ENCODE measurements at places on chromosomes 1 and 21.

DNA sequence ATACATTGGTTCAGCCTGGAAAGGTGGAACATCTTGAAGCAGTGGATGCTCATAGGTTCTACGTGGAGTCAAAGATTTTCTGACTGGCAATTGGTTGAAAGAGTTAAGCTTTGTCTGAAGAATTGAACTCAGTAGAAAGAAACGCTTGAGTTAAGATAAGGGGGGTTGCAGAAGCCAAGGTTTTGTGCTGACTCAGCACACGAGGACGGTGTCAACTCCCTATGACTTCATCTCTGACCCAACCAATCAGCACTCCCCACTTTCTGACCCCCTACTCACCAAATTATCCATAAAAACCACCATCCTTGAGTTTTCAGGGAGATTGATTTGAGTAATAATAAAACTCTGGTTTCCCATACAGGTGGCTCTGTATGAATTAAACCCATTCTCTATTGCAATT lies 2.5 kb upstream of the PINK1 start:
- no peak for DNase-seq

DNA sequence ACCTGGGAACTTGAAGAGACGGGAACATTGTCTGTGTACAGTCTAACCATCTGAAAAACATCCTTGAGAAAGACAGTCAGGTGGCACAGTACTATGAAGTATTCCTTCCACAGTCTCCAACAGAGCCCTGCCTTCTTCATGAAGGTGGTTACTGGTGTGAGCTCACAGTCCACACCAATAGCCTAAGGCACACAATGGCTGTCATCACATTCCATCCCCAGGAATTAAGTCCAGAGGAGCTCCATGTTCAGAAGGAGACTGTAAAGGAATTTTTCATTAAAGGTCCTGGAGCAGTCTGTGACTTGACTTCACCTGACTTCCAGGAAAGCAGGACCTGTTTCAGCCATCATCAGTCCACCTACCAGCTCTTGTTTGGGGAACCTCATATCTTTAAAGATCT lies 180.2 kb downstream of the C1orf21 start:
- DNase-seq: peak; percentile 77

- no peak for DNase-seq
These were observed 820 bp upstream of the KRTAP10-1 start for GRCh38 chr21:44540741-44541288.

GRCh38 chr1:76938304-76938703 lies 71.0 kb downstream of the ST6GALNAC5 start:
- DNase-seq: no peak

GRCh38 chr1:30527511-30528140 lies 195.8 kb downstream of the MATN1 start:
- DNase-seq: peak; percentile 56

Measured in islet precursor cell (in vitro differentiated cells).